CD8-positive, alpha-beta T cell (primary cell): ENCODE measurements at places on chromosomes 7 and 10.

DNA sequence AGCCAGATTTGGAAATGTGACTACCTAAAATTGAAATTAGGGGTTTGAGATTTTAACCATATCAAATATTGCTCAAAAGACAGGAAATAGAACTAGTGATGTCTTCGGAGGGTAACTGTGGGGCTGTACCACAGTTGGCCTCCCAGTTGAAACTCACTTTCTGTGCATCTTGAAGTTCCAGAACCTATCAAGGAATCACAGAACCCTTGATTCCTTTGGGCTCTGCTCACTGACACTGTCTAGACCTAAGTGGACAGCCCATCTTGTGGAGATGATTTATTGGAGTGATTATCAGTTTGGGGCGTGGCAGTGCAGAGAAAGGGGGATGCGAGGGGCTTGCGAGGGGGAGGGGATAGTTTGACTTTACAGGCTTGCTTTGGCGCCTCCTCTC lies 134.2 kb upstream of the GJD4 start:
- no peak for DNase-seq

DNA sequence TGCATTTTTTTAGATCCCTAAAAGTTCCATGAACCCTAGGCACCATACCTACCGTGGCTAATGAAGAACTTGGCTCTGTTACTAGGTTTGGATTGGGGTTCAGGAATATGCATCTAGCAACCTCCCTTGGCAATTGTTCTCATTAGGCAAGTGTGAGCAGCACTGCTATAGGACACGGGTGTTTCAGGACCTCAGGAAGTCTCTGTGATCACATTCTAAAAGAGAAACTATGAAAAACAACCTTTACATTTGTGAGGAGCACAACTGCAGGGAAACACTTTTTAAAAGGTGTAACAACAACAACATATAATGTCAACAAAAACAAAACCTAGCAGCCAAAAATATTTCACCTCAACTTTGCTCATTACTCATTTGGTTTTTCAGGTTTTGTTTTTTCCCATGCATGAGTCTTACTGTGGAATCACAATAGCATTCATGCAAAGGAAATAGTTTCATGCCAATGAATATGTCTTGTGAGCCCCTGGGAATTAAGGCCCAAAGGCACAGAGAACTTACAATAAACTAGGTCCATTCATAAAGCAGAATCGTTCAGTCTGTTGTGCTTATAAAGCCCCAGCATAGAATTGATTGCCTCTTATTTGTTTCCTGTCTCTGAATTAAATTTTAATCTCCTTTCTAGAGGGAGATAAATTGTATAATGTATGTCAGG lies 255.7 kb upstream of the DGKB start:
- no peak for DNase-seq

DNA sequence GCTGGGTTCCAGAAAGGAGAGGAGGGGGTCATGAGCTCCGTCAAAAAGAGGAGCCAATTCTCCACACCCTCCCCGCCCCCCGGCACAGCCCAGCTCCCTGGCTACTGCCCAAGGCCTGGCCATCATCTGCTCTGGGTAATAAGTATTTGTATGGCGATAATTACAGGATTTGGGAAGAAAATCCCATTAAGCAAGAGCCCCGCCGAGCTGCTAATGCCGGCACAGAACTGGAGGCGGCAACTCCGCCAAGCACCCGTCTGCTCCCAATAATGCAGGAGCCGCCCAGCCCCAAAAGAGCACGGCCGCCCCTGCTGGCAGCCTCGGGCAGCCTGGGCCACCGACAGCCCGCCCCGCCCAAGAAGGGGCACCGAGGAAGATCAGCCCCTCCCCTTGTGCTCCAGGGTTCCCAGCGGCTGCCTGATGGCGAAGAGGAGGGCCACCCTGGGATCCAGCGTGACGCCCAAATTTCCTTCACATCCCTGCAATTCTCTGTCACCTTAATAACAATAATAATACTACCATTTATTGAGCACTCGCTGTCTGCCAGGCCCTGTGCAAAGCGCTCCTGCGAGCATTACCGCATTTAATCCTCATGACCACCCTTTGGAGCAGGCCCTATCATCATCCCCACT lies 5.9 kb downstream of the SLIT1 start:
- no peak for DNase-seq

DNA sequence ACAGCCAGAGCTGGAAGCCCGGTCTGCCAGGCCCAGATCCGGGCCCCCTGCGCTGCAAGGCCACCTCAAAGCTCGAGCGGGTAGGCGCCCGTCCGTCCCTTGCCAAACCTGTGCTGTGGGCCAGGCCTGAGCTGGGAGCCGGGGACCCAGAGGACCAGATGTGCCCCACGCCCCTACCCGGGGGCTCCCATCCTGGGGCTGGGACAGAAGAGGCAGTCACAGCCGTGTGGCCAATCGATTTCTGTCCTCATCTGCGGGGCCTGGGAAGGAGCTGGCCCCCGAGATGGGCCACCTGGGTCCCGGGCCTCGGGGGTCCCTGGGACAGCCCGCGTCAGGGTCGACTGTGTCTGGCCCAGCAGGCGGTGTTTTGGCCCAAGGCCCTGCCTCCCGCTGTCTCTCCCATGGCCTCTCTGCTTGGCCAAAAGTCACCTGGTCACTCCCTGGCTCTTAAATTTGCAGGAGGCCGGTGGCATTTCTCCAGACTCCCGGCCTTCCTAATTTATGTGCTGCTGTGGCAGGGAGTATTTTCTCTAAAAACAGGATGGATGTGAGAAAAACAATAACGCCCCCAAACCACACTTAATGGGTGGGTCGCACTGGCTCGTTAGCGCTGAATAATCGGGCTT lies 63.8 kb downstream of the UNCX start:
- no peak for DNase-seq

DNA sequence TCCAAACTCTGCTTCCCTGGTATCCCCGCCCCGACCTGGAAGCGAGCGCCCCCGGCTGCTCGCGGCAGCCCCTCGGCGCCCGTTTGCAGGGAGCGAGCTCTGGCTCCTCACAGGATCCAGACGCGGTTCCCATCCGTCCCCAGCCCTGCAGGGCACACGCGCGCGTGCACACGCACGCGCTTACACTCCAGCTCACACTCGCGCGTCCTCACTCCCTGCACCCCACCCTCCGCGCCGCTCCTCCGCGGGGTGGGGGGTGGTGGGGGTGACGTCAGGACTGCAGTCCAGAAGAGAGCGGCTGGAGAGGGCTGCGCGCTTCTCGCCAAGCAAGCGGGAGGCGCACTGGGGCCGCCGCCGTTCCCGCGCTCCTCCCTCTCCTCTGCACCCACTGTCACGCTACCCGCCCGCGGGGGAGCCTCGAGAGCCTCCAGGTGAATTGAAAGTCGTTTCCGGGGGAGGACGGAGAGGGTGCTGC lies 255.6 kb downstream of the OTUD1 start:
- no peak for DNase-seq

DNA sequence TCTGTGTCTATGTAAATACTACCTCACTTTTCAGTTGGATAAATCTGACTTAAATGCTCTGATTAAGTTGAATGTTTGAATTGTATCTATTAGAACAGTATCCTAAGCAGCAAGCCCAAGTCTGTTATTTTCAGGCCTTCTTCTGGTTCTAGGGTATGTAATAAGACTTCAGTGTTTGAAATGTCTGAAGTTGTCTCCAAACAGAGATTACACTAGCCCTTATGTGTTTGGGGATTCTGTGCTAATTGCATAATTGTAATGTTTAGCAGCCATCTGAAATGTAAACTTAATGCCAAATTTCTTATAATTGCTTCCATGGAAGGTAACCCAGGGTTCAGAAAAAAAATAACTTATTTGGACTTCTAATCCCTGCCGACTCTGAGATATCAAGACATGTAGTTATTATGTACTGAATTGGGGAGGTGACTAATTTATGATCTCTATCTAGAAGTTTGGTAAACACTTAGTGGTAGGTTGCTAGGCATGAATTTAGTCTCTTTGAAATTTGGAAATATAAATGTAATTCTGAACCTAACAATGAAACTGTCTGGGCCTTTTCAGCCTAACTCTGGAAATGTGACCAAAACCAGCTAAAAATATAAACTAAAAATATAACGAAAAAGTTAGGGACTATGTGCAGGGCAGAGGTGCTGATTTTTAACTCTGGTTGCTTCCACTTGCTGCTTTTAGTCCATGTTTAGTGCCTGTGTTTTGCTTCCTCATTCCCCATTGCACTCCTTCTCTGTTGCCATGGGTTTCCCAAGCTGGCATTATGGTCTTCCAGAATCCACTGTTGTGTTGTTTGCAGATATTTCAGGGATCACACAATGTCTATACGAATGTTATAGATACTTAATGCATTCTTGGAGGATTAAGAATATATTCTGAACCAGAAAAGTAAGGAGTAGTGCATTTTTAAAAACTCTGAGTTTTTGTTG lies 54.8 kb downstream of the MCU start:
- DNase-seq, result no peak

DNA sequence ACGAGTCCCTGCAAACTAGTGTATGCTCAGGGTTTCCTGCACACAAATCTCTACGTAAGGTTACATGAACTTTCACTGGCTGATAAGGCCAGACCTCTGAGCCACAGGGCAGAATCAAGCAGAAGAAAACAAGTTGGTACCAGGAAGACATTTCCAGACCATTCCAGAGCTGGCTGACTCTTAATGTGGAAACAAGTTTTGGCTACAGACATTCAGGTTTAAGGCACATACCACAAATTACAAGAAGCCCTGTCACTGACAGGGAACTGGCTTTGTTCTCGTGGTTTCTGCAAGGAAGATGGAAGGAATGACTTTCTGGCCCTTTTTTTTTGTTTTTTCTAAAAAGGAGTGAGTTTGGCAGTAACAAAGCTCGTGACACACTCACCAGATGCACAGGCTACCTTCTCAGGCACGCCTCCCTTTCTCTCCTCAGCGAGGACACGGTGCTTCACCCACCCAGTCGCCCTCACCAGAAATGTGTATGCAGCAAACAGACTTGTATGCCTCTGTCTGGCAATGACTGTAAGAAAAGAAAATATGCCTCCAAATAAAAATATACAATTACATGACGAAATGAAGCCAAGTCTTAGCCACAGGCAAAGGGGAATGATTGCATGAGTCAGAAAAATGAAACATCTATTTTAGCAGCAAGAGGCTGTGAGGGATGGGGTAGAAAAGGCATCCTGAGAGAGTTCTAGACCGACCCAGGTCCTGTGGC lies 22.6 kb downstream of the PLAC9 start:
- no peak for DNase-seq

DNA sequence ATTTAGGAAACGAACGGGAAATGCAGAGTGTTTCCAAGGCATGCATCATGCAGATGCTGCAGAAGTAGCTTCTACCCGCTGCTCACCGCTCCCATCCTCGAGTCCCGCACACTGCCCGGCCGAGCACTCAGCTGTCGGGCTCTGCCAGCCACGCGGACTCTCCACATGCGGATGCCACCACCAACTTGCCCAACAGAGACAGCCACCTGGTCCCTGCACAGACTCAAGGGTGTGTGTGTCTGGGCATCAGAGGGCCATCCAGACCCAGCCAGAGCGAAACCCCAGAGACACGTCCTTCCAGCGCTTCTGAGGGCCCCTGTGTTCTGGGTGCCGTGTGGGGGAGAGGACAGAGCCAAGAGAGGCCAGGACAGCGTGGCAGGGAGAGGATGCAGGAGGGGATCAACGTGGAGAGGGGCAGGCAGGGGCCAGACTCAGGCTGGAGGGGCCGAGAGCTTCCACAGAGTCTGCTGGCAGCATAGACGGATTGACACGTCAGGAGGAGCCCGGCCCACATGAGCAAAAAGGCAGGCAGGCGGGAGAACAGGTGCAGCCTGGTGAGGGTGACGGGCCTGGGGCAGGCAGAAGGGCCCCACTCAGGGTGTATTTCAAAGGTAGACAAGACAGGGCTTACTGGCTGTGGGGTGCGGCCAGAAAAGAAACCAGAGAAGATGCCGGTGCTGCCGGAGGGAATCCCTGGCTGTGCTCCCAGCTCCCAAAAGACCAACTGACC lies 18.3 kb downstream of the GPER1 start:
- no peak for DNase-seq

DNA sequence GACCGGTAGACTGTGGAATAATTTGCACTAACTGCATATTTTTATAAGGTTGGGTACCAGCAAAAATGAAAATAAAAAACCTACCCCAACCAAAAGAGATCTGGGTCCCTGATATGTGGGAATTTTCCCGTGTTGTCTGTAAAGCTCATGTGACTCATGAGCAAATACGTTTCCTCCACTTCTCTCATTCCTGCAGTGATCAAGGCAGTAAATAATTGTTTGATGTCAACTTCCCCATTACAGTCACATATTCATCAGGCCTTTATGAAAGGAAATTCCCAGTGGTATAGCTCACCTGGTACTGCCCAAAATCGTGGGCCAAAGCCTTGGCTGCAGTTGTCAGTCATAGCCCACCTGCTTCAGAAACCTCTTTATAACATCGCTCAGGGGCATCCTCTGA lies 166.0 kb upstream of the ANK3 start:
- DNase-seq, result no peak

- no peak for DNase-seq
Measured at GRCh38 chr10:33716501-33717267, 382.2 kb upstream of the NRP1 start.

DNA sequence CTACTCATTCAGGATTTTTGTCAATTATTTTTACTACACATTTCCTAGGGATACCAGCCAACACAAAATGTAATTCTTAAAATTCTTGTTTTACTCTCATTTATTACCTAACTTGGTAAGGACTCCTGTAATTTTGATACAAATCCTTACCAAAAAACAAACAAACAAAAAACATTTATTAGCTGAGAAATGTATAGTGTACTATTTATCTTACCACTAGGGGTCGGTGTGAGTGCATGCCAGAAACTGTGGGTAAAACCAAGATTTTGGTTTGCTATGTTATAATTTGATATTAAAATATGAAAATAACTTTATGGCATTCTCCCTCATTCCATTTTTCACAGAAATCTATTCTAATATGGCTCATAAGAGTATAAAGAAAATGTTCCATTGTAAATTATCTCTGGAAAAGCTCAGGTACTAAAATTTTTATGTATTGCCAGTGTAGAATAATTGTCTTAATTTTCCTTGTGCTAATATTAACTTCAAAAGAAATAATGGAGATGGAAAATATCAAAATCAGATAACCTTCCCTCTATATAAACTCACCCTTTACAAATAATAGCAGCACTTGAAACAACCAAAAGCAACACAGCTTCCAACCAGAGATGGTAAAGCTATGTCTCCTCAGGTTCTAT lies 290.8 kb upstream of the PCDH15 start:
- no peak for DNase-seq

GRCh38 chr10:99926925-99927720 lies 82.6 kb downstream of the DNMBP start:
- no peak for DNase-seq

DNA sequence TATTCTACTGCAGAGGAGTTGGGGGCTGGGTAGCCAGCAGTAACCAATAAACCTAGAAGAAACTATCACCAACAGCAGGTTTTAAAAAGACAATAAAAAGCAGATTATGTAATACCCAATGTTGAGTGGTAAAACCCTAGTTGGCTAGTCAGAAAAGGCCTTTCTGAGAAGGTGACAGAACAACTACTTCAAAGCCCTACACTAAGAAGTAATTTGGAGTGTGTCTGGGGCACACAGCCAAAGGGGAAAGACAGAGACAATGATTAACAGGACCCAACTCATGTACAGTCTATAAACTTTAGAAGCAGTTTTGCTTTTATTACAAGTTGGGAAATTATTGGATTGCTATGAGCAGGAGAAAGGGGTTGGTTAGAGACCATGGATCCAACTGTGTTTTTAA lies 77.2 kb upstream of the TMEM106B start:
- no peak for DNase-seq

GRCh38 chr10:43110338-43111071 lies 27.7 kb upstream of the CSGALNACT2 start:
- DNase-seq, result no peak
